Skin of body (tissue), 3 donors: ENCODE measurements at places on chromosomes 7 and 10. TPM values are rescaled to one million over a fixed set of nuclear protein-coding genes. Genes with fewer than 3 reads are reported as not detected.

DNA sequence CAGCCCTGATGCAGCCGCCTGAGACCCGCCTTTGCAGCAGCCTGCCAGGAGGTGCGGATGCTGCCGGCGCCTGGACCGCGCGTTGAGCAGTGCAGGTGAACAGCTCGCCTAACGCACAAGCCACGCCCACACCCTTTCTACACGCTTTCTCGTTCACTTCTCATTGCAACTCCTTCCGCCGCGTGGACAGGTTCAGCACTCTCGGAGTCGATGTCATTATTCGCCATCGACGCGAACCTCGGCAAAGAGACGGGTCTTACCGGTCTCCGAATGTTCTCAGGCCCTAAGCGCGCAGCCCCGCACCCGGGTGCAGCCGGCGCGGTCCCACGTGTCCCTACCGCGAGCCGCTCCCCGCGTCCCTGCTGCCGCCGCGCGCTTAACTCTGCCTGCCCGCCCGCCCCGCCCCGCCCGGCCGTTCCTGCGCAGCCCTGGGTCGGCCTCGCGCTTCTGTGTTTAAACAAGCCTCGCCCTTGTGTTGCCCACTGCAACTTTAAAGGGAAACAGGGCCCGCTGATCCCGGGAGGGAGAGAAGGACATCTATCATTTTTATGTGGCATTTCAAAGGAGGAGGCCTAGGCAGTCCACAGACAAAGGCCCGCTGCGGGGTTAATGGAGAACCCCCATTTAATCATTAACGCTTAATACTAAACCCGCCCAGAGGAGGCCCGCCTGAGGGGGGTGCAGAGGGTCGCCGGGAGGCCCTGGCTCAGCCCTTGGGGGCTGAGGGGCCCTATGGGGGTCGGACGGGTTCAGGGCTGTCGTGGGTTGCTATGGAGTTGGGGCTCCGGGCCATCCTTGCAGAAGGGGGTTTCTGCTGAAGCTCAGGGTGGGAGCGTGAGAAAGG is 128.5 kb downstream of the WDR11 start:
- DNase-seq = no peak

- DNase-seq = no peak
These were observed 4.7 kb upstream of the IGF2BP3 start for GRCh38 chr7:23474829-23475575.

DNA sequence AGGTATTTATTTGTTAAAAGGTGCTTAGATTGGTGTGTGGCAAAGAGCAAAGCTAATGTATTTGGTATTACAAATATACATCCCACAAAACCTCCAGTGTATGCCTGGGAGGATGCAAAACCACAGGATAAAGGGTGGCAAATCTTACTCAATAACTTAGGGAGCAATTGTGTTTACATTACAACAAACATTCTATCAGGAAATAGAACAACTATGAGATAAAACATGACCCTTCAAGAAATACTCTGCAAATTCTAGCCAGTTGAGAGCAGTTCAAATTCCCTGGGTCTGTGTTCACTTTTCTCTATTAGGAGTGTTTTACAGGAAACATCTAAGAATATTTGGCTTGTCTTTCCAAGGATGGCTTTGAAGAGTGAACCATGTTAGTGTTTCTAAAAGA is 64.9 kb downstream of the CUL1 start:
- no peak for DNase-seq

DNA sequence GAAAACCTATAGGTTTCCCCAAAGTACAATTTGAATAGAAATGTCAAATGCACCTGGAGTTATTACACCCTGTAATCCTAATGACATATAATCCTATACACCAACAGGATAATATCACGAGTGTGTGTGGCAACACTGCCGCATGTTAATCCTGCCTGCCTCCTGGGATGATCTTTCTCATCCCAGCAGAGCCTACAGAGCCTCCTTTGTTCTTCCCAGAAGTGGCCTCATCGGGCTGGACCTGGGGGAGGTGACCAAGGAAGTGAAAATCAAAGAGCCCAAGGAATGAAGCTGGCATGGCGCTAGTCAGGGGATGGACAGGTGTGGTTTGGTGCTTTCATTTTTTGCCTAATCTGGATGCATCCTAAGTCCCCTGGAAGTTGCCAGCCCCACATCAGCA is 29.5 kb upstream of the LEP start:
- no peak for DNase-seq

GRCh38 chr7:39468261-39468660 is 97.9 kb upstream of the YAE1 start:
- DNase-seq = no peak

DNA sequence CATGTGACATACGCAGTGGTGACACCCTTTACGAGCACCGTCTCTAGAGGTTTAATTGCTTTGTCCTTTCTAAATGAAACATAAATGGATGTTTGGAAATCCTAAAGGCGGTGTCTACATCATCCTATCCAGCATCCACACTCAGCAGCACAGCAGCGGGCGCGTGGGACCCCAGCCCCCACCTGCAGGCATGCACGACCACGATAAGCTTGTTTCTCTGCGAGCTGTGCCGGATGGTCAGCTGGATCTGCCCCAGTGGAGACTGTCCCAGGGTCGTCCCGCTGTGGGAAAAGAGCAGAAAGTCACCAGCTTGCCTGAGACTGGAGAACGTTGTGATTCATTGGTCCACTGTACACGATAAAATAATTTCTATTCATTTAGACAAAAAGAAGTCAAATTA is 34.2 kb upstream of the NCAPG2 start:
- no peak for DNase-seq

DNA sequence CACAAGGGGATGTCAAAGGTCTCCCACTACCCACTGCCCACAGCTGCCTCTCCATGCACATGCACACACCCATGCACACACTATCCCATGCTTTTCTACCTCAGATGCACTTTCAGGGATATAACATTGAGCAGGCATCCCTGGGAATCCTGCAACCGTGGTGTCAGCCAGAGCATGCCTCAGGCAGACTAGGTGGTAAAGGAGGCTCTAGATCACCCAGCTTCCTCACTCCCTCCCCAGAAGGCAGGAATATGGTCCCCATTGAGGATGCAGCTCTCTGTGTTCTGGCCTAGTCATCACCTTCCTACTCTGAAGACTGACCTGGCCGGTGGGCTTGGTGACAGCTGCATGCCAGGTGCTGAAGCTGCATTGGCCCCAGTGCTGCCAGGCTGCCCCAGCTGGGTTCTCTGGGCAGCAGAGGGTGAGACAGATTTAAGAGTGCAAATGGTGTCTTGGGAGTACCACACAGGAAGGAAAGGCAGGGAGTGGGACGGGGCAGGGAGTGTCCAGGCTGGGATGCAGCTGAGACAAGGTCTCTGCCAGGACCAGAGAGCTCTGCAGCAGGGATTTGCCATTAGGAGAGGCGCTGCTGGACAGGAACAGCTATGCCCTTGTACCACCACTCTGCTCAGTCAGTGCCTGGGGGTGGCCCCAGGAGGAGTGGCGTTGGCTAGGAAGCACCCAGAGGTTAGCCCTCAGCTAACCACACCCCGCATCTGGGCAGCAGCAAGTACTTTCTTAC is 53.4 kb upstream of the GDF10 start:
- DNase-seq = no peak

DNA sequence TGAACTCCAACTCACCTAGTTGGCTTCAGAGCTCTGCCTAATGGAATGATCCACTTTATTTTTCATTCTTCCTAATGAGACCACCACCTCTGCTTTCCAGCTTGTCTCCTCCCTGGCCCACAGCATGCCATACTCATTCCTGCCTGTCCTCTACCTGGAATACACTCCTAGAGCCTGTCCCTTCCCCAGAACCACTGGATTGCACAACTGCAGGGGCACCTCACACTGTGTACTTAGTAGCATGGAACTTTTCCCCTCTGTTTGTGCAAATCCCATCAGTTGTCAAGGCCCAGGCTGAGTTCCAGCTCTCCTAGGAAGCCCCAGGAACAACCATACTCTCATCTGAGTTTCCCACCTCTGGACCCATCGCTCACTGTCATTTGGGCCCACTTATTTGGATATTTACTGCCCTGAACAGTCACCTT is 15.6 kb downstream of the ALDH18A1 start:
- DNase-seq = no peak

DNA sequence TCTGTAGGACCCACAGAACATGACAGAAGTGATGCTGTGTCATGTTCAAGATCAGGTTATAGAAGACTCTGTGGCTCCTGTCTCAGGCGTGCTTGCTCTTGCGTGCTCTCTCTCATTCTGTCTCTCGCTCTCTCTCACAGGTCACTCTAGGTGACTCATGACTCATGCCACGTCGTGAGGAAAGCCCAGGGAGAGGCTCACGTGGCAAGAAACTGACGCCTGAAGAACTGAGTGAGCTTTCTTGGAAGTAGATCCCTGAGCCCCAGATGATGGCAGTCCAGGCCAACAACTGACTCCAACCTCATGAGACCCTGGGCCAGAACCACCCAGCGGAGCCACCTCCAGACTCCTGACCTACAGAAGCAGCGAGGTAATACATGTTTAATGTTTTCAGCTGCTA is 103.3 kb downstream of the DNMBP start:
- DNase-seq = no peak

GRCh38 chr7:92325173-92325572 is 79.4 kb downstream of the ANKIB1 start:
- no peak for DNase-seq

GRCh38 chr7:42192851-42193461 is 44.1 kb downstream of the GLI3 start:
- DNase-seq = no peak

DNA sequence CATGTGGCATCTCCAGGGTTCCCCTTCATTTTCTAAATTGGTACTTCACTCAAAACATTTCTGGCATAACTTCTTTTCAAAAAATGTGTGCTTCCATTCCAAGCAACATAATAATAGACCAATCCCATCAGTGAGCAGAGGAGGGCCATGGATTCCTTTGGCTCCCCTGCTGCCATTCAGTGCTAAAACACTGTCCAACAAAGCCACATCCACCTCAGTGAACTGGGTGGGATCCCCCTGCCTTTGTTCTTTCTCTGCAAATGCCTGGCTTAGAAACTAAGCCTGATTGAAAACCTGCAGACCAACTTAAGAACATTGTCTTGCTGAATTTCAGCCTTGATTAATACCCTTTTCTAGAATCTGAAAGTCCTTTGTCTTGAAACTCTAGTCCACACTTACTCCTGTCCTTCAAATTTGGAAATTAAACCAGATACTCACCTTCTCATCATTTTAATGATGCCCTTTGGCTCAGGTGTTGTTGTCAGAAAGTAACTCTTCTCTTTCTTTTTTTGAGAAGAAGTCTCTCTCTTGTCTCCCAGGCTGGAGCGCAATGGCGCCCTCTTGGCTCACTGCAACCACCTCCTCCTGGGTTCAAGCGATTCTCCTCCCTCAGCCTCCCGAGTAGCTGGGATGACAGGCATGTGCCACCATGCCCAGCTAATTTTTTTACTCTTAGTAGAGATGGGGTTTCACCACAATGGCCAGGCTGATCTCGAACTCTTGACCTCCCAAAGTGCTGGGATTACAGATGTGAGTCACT is 132.3 kb downstream of the PLXNA4 start:
- DNase-seq = no peak

GRCh38 chr10:70886921-70887665 is 1.3 kb downstream of the PCBD1 start:
- no peak for DNase-seq

DNA sequence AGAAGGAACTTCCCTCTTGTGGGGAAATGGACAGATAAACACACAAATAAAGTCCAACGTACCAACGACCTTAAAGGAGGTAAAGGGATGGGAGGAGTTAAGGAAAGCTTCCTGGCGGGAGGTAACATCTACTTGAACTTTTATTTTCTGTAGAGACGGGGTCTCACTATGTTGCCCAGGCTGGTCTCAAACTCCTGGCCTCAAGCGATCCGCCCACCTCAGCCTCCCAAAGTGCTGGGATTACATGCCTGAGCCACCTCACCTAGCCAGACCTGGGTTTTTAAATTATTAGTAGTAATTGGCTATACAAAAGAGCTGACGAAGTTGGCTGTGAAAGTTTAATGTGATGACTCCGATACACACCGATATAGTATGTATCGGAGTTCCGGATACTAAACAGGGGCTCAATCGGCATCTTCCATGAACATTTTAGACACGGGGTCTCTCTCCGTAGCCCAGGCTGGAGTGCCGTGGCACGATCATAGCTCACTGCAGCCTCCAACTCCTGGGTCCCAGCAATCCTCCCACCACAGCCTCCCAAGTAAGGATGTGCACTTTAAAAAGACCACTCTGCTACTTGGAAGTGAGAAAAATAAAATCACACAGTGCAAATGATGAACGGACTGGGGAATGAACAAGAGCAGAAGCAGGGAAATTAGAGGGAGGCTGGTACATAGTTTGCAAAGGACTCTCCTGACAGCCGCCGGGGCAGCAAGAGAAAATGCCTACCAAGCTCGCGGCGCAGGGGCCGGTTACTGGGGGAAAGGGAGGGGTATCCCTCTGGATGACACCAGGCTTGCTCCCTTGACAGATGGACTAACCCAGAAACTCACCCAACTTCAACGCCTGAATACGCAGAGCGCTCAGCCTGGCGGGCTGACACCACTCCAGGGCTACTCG is 1.0 kb downstream of the BCL7B start:
- no peak for DNase-seq

DNA sequence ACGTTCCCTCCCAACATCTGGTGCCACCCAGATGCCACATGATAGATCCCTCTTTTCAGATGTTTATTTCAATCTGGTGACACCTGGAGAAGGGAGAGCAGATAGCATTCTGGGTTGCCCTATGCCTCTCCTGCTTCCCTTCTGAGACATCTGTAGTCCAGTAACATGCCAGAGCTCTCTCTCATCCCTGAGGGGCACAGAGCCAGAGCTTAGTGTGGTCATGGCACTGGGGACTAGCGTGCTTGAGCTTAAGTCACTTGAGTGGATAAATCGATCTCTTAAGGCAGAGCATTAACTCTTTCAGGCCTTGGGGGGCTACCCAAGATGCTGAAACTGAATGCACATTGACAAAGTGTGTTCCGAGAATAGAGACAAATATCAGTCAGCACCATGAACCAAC is 47.9 kb downstream of the WNT2 start:
- no peak for DNase-seq

GRCh38 chr10:132570771-132571649 is 33.4 kb downstream of the INPP5A start:
- no peak for DNase-seq

DNA sequence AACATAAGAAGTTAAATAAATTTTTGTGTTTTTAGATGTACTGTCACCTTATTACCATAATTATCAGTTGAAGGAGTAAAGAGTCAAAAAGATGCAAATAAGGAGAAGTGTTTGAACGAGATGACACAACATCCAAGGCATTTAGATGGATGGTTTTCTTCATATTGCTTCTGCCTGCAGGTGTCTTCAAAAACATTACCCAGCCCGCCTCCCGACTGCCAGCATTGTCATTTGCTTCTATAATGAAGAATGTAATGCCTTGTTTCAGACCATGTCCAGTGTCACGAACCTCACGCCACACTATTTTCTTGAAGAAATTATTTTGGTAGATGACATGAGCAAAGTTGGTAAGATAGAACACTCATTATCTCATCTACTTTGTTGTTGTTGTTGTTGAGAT is 26.6 kb downstream of the GALNTL5 start:
- DNase-seq = no peak

GRCh38 chr10:86168256-86168655 is 198.3 kb downstream of the GRID1 start:
- DNase-seq = no peak

Gene ERVW-1
- 0.20 TPM for total RNA-seq

Gene PDGFA
- 30.0 TPM for total RNA-seq

Gene PHKG1
- total RNA-seq = 8.9 TPM

Gene NANOS1
- total RNA-seq = 3.0 TPM

Gene NOC3L
- total RNA-seq = 27.5 TPM

Gene PPP1R17
- total RNA-seq = not detected

Gene STN1
- 15.4 TPM for total RNA-seq

Gene SLC29A3
- 2.2 TPM for total RNA-seq

Gene HTRA1
- 185 TPM for total RNA-seq

Gene AMZ1
- 0.30 TPM for total RNA-seq
